GM12892 (cell line): ENCODE measurements at places on chromosomes 6 and 20.

DNA sequence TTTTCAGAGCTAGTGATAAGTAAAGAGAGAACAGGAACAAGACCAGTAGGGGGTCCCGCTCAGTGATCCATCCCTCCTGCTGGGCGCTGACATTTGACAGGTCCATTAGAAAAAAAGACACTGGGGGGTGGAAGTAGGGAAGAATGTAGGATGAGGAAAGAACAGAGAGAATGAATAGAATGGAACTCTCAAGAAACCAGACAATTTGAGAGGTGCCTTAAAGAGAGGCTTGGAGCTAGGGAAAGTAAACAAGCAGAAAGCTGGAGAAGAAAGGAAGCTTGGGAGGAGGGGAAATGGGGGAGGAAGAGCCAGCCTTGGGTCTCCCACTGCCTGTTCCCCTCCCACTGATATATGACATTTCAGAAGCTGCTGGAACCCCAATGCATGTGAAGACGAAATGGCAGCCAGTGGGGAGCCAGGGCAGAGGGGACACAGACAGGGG lies 8.4 kb downstream of the GABBR1 start:
- no peak for DNase-seq

DNA sequence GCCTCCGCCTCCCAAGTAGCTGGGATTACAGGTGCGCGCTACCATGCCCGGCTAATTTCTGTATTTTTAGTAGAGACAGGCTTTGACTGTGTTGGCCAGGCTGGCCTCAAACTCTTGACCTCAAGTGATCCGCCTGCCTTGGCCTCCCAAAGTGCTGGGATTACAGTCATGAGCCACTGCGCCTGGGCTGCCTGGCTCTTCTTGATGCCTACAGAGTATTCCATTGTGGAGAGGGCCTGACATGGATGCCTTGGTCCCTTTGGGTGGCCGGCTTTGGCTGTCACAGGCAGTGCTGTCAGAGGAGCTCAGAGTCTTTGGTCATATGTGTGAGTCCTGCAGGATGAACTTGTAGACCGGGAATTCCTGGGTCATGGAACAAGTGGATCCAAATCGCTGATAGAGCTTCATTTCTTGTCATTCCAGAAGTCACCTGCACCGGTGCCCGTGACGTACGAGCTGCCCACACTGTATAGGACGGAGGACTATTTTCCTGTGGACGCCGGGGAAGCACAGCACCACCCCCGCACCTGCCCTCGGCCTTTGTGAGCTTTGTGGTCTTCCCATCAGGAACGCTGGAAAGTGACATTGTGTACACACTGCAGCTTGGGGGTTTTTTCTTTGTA lies 55.1 kb downstream of the ADNP start:
- no peak for DNase-seq

GRCh38 chr6:112331306-112331705 lies 15.8 kb upstream of the RFPL4B start:
- no peak for DNase-seq

- no peak for DNase-seq
Measured at GRCh38 chr6:130575971-130576370, 210.2 kb downstream of the TMEM200A start.

DNA sequence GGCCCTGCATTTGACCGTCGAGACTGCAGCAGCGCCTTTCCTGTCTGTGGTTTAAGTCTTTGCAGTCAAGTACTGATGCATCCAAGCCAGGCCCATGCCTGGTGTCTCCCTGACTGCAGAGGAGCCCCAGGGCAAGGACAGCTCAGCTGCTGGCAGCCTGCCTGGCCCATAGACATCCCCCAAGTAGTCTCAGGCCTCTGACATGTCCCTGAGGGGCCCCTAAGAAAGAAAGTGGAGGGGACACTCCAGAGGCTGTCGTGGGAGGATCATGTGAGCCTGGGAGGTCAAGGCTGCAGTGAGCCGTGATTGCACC lies 18.0 kb downstream of the HRH3 start:
- DNase-seq, result no peak

DNA sequence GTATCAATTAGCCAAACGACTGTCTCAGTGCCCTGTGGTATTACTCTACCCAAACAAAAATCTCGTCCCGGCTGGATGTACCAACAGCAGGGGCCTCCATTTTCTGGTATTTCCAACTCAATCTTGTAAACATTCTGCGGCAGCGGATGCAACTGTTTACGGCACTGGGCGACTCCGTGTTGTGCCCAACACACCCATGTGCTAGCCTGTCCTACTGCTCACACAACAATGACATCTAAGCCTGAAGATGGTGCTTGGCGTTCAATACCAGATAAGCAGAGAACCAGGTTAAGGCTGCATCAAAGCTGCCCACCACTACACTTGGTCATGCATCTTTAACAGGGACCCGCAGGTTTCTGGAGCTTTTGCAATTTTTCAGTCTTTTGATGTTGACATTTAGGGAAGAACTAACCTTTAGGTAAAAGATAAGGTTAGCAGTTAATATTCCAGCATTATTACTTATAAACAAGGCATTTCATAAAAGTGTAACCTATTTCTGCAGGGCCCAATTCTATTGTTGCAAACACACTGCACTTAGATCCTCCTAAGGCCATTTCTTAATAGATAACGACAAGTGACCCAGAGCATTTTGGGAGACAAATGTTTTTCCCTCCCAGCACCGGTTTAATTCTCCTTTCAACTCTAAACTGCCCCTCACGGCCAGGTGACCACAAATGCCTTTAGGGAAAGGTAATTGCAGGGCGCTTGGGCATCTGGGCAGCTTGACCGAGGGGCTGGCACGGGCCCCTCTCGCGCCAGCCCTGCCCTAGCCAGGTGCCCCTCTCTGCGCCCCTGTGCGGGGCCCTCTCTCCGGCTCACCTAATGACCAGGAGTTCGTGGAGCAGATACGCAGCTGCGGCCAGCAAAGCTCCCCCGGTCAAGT lies 945 bp downstream of the FAXC start:
- no peak for DNase-seq

GRCh38 chr6:56242346-56242745 lies 5.0 kb downstream of the COL21A1 start:
- DNase-seq, result no peak

DNA sequence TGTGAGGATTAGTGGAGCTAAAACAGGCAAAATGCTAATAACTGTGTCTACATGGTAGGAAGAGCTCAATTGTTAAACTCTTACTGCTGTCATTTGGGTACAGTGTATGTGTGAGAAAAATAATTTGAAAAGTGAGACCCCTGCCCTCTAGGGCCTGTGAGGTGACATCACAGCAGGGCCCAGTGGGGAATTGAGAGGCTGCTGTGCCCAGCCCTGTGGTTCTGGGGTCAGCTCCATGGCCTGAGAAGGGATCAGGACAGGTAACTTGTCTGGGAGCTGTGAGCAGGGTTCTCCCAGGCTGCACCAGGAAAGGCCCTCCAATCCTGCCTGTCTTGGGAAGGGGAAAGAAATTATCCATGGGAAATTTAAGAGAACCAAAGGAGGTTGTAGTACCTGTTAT lies 1.3 kb downstream of the SIRPB1 start:
- DNase-seq, result no peak

DNA sequence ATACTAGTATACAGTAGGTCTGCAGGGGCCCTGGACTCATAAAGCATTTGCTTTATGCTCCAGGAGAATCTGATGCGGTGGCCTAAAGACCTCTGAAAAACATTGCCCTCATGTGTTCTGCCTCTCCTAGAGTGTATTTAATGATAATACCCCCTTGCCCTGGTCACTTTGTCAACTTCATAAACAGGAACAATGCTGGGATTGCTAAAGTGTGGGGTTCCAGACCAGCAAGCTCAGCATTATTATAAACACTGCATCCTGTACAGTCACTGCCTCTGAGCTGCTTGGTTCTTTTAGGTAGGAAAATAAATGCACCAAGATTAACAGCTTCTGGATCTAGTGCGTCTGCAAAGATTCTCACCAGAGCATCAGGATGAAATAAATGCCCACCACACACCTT lies 12.2 kb downstream of the TREM1 start:
- no peak for DNase-seq

GRCh38 chr6:39801456-39802251 lies 9.5 kb downstream of the DAAM2 start:
- no peak for DNase-seq

DNA sequence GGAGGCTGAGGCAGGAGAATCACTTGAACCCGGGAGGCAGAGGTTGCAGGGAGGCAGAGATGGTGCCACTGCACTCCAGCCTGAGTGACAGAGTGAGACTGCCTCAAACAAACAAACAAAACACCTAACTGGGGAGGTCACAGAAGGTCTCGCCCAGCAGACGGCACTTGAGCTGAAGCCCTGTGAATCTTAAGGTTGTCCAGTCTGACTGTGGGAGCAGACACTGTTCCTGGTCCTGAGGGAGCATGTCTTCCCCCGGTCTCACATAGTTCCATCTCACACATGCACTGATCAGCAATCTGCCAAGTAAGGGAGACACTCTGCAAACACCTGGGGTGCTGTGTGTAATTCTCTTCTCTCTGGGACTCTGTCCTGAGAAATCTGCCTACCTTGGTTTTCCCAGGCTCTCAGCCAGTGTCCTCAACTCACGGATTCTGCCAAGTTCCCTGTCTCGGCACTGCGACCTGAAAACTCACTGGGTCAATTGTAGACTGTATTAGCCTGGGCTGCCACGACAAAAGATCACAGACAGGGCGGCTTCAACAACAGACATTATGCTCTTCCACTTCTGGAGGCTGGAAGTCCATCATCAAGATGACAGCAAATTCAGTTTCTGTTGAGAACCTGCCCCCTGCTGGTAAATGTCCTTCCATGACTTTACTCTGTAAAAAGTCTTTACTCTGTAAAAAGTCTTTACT lies 94.3 kb downstream of the JPH2 start:
- DNase-seq, result no peak

GRCh38 chr20:21534453-21534852 lies 20.6 kb upstream of the NKX2-2 start:
- no peak for DNase-seq

- no peak for DNase-seq
Measured at GRCh38 chr20:15919118-15919517, 654.1 kb downstream of the KIF16B start.

DNA sequence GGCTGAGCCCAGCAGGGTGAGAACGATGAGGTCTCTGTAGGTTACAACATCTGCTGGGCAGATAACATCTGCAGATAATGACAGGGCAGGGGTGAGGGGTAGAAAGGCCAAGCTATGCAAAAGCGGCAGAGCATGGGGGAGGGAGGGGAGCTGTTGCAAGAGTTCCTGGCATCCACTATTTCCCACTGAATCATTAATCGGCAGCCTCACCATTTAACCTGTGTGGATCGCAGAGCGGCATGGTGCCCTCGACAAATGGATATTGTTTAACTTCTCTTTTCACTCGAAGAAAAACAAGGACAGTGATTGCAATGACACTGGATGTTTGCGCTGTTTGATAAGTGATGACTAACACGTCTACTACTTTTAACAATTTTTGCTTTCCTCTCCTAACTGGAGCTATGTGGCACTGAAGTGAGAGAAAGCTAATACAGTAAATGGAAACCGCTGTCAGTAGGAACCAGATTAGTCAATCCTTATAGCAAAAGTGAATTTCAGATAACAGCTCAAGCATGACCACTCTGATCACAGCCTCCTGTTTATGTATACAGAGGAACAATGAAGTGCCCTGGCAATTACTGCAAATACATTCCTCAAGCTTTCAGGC lies 381.5 kb downstream of the TFAP2A start:
- DNase-seq, result no peak

- no peak for DNase-seq
Measured at GRCh38 chr6:3747100-3747737, 4.3 kb downstream of the PXDC1 start.

GRCh38 chr20:845941-846893 lies 12.7 kb downstream of the FAM110A start:
- DNase-seq, result no peak

DNA sequence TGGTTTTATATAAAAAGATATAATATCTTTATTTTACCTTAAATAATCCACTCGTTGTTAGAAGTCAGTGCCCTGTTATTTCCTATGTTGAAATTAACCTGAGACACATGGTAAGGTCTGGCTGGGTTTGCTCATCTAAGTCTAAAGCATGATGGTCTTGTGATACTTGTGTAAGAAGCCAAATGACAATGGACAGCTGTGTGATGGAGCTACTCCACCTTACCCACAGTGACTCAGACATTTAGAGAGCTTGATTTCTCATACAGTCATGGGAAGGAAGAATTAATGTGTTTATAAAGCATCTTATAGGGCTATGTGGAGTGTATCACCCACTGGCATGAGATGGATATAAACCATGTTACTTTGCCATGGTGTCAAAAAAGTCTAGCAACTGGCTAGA lies 11.7 kb downstream of the CTCFL start:
- no peak for DNase-seq

GRCh38 chr6:158175111-158175510 lies 7.0 kb downstream of the GTF2H5 start:
- DNase-seq, result no peak

DNA sequence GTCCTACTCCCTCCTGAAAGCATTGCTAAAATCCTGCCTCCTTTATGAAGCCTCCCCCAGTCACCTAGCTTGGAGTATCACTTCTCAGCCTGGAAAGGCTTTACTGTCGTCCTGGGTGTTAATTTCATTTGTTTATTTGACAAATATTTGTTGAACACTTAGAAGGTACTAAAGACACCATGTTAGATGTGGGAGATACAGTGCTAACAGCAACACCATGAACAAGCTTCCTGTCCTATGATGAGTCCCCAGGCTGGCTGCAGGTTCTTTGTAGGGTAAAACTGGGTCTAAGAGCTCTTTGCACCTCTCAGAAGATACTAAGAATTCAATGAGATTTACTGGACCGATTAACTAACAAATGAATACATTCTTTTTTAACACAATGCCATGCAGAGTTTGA lies 109.2 kb upstream of the TMEM170B start:
- DNase-seq, result no peak

DNA sequence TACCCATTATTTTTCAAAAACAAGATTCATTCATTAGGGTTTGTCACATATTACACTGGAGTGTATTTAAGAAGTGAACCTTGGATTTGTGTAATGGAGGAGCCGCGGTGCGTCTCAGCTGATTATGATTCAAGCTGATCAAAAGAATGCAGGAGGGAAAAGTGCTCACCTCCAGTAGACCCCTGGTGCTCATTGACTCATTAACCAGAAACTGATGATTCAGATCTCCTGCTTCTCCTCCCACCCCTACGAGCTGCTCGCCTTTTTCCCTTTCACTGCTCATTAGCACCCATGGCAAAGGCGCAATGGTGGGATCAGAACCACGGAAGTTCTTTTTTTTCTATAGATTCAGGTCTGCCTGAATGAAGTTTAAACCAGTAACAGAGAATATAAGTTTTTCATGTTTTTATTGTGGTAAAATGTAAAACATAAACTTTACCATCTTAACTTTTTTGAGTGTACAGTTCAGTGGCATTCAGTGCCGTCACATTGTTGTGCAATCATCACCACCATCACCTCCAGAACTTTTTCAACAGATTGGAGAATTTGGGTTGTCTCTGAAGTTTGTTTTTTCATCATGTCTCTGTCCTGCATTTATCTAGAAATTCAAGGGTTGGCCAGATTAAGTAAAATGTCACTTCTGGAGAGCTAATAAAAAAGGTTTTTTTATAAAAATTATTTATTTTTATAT lies 101.6 kb downstream of the LINC00237 start:
- no peak for DNase-seq
